ENCODE measurements at places on chromosomes 5 and 9.

DNA sequence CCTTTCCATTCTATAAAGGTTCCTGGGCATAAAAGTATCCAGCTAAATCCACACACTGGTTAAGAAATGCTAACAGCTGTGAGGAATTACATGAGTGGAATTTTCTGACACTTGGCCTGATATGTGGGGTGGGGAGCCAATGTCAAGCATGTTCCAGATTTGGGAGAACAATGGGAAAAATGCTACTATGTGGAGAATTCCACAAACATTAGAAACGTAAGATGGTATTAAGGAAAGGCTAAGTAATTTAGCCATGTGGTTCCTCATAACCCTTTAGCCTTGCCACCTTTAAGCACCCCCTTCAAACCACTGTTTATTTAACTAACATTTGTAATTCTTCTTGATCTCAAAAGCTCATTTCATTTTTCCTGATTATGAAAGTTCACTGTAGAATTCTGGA lies 149.2 kb downstream of the GNA14 start:
- DNase-seq: no peak

- DNase-seq: no peak
Observed at GRCh38 chr5:160843240-160843639, 8.8 kb downstream of the ATP10B start.

DNA sequence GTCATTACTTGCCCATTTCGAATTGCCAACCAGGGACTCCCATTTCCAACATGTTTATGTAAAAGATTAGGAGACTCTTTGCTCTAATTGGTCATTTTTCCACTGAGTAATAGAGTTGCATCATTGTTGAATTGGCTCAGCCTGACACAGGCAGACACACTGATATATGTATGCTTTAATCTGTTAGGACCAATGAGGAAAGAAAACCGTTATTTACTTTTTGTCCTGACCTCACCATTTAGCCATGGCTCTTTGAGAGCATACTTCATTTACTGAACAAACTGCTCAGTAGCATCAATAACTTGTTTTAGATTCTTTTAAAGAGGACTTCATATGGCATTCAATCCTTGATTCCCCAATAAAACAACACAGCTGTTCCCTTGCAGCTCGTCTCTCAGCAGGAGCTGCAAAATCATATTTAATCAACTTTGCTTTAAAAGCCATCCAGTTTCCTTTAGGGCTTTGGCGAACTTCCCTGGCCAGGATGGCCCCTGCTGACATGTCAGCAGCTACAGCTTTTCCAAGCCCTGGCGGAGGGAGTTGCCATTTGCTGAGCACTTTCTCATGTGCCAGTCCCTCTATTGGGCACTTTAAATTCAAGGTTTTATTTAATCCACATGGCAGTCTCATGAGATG lies 251.5 kb upstream of the TNC start:
- DNase-seq: no peak

DNA sequence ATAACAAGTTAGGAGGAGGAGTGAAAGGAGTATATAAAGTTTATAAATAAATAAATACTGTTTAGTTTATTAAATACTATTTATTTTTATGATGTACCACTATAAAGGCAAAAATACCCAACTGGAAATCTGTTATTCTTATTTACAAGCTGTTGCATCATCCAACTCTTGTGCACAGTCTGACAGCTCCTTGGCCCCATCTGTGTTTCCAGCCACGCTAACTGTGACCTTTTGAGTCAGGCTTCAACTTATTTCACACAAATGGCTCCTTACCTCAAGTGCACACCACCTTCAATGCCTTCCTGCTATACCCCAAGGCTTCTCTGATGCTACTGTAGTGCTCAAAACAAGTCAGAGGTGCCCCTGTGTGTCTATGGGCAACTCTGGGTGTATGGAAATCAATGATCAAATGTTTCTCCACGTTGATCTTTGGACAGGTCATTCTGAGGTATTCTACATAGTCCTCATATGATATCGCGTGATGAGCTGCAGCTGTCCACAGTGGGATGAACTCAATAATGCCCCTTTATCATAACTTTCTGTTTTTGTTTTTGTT lies 303.2 kb upstream of the GRAMD2B start:
- no peak for DNase-seq

- no peak for DNase-seq
Observed at GRCh38 chr9:104958751-104959150, 30.8 kb upstream of the ABCA1 start.

- no peak for DNase-seq
Observed at GRCh38 chr5:69335341-69335935, 2.8 kb upstream of the CCDC125 start.

DNA sequence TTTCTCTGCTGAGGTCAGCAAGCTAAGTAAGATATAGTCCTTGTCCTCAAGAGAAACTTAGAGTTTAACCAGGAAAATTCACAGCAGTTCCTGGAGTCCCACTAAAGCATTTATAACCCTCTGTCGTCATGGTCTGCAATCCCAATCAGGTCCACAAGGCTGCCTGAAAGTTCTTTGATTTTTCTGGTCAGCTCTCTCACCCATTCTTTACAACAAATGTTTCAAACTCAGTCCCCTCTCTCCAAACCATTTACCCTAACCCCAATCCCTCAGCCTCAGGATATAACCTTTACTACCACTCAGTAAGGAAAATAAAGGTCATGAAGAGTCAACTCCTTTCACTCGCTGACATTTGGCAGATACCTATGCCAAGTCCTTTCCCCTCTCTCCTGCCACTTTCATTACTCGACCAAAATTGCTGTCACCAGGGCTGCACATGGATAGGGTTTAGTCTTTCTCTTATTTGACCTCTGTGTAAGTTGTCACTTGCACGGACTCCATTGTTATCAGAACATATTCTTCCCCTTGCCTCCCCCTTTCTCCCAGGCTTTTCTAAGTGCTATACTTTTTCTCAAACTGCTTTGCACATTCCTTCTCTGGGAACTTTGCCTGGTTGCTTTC lies 936.6 kb downstream of the NR2F1-AS1 start:
- DNase-seq: no peak

DNA sequence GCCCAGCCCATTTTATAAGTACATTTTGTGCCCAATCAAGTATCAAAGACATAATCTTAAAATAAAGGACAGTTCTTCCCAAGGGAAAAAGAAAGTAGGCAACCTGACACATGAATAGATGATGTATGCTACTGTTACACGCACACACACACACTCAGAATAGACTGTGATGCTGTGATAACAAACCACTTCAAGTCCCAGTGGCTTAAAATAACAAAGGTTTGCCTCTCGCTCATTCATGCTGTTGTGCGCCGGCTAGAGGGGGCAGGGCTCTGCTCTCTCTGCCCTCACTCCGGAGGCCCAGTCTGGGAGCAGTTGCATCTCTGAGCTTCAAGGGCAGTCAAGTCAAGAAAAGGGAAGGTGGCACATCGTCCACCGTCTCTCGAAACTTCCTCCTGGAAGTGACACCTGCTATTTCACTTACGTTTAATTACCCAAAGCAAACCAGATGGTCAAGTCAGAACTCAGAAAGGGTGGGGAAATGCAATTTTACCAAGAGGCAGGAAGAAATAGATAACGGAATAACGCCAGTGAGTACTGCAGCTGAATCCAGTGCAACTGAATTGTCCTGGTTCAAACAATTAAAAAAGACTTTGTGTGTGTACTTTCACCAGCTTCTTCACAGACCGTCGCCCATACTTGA lies 43.3 kb downstream of the ANKRD33B start:
- no peak for DNase-seq

DNA sequence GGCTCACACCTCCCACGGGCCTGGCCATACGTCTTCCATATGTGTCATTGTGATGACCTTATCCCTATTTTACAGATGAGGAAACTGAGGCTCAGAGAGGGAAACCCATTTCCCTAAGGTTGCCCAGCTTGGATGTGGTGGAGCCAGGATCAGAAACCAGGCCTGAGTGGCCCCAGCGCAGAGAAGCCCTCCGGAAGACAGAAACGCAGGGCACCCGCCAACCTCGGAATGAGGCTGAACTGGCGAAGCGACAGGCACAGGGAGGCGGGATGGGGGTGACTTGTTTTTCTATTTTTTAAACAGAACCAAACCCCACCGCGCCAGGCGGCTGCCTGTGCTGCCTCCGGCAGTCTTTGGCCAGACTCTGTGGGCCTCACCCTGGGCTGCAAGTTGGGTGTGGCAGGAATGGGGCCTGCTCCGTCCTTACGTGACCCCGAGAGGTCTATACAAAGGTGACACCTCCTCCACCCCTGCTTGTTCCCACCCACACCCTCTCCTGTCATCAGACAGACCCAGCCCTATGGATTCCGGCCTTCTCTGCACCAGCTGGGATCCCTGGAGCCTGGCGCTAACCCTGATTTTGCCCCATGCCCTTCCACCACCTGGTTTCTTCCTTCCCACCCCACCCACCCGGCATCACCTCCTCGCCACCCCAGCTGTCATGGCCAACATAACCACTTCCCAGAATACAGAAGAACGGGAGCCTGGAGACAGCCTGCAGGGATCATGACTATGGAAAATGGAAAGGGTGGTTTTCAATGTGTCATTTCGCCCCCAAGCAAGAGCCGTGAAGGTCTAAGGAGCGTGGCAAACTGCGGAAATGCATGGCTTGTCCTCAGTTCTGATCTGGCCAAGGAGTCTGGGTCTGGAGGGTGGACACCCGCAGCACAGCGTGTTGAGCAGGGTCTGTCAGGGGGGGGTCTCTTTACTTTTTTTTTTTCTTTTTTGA lies 23.6 kb downstream of the PLPP7 start:
- no peak for DNase-seq

DNA sequence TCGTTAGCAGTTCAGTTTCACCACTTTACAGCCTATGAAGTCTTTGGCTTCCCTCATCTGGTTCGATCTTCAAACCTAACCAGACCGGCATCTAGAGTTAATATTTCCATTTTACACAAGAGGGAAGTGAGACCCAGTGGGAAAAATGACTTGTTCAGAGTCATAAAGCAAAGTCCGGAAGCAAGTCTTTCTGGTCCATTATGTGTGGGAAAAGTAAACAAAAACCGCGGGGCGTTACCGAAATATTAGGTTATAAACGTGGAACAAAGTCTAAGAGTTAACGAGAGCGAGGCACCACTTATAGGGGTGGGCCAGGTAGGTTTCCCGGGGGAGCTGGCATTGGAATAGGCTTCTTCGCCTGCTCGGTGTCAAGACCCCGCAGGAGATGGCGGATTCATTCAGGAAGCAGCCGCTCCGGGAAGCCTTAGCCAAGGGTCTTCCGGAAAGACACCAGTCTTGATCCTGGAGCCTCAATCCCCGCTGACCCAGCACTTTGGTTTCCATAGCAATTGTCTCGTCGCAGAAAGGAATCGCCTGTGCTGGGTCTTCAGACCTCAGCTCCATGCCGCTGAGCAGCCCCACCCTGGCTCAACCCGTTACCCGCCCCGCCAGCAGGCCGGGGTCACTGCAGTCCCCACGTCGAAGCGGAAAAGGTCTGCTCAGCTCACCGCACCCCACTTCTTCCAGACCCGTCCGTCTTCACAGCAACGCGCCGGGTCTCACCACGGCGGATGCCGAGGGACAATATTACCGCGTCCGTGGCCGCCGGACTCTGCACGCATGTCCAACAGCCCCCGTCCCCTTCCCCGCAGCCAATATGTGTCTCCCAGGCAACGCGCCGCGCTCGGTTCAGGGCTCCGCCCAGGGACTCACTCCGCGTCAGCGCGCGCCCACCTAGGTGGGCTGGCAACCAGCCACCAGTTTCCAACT lies at the start of gene C5orf52:
Gene C5orf52, plus strand, starts transcription at position 872 of the 930 bp plus-strand sequence. CDS start 82 bp downstream, outside the sequence.
- DNase-seq: no peak

Measured in activated T-helper 1 cell treated with anti-CD3 and anti-CD28 coated beads, Interleukin-2, amount 50 U/mL, for 16 hours (primary cell).